Transverse colon (tissue), 4 donors: ENCODE measurements at places on chromosomes 2 and 18. TPM values are rescaled to one million over a fixed set of nuclear protein-coding genes. Genes with fewer than 3 reads are reported as not detected.

DNA sequence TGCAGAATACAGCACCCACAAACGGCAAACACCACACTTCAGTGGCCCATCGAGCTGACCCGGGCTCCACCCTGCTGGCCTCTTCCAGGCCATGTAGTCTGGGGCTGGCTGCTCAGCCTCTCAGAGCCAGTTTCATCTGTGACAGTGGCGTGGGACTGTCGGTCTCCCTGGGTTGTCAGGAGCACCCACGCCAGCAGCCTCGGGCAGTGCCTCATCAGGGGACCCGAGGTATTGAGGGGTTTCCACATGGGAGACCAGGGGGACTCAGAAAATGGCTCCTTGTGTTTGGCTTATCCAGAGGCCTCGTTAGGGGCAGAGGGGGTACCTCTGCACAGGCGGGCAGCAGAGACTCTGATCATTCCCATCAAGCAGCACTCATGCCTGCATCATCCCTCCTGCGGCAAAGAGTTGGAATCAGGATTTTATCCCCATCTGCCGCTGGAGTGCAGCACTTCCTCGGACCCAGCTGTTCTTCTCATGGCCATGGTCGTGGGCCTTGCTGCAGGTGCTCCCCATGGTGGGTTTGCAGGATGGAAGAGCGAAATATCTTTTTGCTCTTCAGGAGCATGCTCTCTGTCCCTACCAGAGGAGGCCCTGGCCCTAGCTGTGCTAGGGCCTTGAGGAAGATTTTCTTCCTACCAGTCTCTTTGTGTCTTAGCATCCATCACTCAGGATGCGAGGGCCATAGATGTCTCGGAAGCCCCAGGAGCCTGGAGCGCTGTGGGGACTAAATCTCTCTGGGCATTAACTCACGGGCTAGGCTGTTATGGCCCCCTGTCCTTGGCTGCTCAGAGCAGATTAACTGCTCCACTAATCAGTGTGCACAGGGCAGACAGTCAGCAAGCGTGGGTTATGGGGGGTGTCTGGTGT is 100.8 kb downstream of the CLIP4 start:
- no peak for DNase-seq

GRCh38 chr18:50559752-50560680 is at the start of gene MAPK4:
Gene MAPK4 (plus strand): TSS chr18:50560087. CDS start chr18:50663959, 103,872 bp downstream.
- peak; percentile 33 for DNase-seq

DNA sequence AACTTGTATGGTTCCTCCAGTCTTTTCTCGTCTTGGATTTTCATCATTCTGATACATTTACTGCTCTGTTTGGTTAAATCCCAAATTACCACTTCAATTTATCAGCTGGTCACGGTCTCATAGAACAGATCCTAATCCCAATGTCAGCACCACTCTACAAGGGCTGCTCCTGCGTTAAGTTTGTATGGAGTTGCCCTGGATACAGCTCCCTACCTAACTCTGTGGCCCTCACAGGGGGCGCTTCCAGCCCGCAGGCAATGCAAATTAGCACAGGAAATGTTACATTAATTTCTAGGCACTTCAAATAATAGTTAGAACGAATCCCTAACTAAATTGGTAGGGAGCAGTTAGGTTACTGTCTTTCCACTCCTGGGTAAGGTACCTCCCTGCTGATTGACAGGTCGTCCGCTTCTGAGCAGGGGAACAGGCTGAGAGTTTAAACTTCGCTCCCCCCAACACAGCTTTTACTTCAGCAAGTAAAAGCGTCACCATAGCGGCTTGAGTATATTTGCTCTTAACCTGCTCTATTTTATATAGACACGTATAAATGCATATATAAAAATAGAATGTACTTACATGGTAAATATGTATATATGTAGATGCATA is 238.5 kb upstream of the FANCL start:
- DNase-seq, result no peak

Gene RAD51AP2
- total RNA-seq, result not detected
